Breast epithelium (tissue), 4 donors: ENCODE measurements at places on chromosomes 1 and 21. TPM values are rescaled to one million over a fixed set of nuclear protein-coding genes. Genes with fewer than 3 reads are reported as not detected.

- DNase-seq, result no peak
These were observed 22.5 kb downstream of the KIF26B start for GRCh38 chr1:245177071-245177900.

Gene KCNE1
- total RNA-seq, result 6.7 TPM

GRCh38 chr1:110927484-110928075 is 36.1 kb downstream of the LRIF1 start:
- DNase-seq, result no peak

DNA sequence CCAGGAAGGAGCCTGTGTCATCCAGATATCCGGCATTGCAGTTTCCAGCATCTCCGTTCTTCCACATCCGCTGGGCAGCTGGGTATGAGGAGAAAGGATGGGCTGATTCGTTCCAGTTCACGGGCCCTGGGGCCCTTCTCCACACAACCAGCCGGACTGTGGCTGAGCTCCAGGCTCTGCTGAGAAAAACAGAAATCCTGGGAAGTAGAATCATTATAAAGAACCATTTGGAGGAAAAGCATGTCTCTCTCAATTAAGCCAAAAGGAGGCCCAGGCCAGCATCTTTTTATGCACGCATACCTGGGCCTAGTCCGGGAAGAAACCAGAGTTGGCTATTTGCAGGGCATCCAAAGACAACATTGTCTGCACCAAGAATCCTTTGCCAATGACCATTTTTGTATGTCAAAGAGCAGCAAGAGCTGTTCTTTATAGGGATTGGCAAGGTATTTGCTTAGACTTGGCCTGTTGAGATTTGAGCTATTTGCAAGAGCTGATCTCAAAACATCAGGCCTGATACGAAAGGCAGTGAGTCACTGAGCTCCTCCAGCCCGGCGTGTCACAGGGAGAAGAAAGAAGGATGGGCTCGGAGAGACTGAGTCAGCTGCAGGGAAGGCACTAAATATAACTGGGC is 84.9 kb upstream of the ARHGEF16 start:
- DNase-seq, result no peak

- DNase-seq, result no peak
These were observed 4.9 kb downstream of the TGFB2 start for GRCh38 chr1:218350035-218350525.

DNA sequence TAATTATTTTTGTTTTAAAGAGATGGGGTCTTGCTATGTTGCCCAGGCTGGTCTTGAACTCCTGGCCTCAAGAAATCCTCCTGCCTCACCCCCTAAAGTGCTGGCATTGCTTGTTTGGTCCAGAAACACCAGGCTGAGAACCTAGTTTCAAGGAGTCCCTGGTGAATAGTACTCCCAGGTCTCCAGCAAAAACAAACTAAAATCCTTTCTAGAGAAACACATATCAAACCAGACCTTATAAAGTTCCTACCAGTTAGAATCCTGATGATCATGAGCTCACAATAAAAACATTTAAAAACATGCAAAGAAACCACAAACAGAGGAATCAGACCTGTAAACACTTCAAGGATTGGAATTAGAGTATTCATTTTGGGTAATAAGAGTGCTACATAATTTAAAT is 34.4 kb upstream of the PADI1 start:
- DNase-seq, result no peak

DNA sequence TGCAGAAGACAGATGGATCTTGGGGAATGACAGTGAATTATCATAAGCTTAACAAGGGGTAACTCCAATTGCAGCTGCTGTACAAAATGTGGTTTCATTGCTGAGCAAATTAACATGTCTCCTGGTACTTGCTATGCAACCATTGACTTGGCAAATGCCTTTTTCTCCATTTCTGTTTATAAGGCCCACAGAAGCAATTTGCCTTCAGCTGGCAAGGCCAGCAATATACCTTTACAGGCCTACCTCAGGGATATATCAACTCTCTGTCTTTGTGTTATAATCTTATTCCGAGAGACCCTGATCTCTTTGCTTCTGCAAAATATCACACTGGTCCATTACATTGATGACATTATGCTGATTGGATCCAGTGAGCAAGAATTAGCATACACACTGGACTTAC is 52.7 kb upstream of the KIAA0040 start:
- no peak for DNase-seq

Gene TBX19
- 4.9 TPM for total RNA-seq

GRCh38 chr1:175449306-175449705 is 256.7 kb upstream of the KIAA0040 start:
- no peak for DNase-seq

DNA sequence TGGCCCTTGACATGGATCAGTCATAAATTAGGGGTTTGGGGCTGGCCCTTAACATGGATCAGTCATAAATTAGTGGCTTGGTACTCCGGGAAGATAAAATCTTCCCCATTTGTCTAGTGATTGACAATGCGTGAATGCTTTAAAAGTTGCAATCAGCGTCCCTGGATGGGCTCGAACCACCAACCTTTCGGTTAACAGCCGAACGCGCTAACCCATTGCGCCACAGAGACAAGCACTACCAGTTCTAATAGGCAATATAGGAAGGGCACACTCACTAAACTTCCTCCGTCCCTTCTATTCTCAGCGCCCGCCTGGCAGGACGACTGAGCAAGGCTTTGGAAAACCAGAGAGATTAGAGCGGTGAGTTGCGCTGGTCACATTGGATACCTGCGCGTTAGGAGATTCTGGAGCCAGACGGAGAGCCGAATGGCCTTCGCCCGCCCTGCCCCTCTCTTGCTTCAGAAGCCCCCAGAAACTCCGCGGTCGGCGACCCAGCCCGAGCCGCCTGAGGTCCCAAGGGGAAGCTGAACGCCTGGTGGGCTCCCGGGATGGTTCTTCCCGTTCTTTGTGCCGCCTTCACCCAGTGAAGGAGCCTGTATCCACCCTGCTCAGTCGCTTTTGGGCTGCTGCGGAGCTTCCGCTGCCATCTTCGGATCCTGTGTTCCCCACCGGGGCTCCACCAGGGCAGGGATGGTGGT is 235.9 kb downstream of the FAM72C start:
- peak; percentile 15 for DNase-seq

- DNase-seq, result no peak
These were observed 13.6 kb downstream of the ACTL8 start for GRCh38 chr1:17768651-17769241.

Gene STIL
- 4.8 TPM for total RNA-seq

- no peak for DNase-seq
These were observed 41.5 kb upstream of the BCAR3 start for GRCh38 chr1:93723110-93723509.

- DNase-seq, result no peak
These were observed 35.9 kb downstream of the RGSL1 start for GRCh38 chr1:182485861-182486260.

DNA sequence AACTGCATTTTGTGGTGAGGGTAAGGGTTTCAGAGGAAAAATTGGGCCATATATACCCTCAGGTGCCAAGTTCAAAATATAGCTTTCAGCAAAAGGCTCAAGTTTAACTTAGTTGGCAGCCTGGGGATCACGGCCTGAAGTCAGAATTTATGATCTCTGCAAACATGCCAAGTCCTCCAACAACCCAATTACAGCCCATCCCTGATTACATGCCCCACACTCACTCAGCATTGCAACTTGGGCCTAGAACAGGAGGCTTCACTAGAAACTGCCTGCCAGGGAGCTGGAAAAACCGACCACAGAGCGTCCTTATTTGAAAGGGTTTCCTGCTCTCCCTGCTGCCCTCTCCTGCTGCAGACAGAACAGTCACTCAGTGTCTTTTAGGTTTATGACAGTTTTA is 12.4 kb downstream of the FYB2 start:
- DNase-seq, result no peak

Gene TRIM46
- total RNA-seq, result 1.5 TPM

DNA sequence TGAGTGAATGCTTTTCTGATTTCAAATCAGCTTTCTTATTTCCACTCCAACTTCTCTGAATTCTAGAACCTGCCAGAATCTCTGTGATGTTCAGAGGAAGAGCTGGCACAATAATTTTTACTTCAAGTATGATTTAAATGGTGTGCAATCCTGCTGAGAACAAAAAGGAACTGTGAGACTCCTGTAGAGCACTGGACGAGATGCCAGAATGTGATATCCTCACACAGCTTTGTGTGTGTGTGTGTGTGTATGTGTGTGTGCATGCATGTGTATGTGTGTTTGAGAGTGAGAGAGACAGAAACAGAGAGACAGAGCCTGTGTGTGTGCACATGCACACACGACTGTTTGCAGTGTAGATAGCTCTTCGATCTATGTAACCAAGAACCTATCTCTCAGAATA is 713.6 kb upstream of the ZP4 start:
- DNase-seq, result no peak

- no peak for DNase-seq
These were observed 23.8 kb upstream of the PPP2R5A start for GRCh38 chr1:212261361-212261929.

Gene SERPINC1
- not detected for total RNA-seq

Gene PKLR
- total RNA-seq, result not detected

DNA sequence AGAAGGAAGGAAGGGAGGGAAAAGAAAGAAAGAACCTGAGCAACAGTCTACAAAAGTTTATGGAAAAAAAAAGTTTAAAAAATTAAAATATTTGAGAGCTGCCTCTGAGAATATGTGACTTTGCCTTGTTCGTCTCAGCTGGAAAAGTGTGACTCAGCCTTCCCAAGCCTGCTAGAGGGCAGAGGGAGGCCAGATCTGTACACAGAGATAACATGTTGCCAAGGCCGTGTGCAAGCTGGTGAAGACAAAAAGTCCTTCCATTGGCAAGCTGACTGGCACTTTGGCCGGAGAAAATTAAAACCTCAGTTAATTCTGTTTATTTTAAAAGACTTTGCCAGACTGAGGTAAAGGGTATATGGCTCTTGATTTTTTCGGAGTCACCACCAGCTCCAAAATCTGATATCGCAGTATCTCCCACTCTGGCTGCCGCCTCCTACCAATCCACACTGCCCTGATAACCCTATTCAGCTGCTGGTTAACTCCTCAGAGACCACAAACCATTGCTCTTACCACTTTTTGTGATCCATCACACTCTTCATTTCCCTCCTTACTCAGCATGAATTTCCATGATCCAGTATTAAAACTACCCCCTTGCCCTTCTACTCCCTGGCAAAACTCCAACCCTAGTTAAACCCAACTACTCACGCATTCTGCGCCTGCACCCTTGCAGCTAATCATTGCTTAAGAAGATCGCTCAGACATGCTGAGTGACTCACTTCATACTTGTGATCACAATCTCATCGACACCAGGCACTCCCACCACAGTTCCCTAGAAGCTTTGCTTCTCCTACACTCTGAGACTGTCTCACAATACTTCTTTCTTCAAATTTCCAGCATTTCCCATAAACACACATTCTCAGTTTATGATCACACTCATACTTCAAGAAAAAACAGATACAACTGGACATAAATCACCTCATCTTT is 5.7 kb upstream of the PPP1R15B start:
- peak; percentile 73 for DNase-seq

DNA sequence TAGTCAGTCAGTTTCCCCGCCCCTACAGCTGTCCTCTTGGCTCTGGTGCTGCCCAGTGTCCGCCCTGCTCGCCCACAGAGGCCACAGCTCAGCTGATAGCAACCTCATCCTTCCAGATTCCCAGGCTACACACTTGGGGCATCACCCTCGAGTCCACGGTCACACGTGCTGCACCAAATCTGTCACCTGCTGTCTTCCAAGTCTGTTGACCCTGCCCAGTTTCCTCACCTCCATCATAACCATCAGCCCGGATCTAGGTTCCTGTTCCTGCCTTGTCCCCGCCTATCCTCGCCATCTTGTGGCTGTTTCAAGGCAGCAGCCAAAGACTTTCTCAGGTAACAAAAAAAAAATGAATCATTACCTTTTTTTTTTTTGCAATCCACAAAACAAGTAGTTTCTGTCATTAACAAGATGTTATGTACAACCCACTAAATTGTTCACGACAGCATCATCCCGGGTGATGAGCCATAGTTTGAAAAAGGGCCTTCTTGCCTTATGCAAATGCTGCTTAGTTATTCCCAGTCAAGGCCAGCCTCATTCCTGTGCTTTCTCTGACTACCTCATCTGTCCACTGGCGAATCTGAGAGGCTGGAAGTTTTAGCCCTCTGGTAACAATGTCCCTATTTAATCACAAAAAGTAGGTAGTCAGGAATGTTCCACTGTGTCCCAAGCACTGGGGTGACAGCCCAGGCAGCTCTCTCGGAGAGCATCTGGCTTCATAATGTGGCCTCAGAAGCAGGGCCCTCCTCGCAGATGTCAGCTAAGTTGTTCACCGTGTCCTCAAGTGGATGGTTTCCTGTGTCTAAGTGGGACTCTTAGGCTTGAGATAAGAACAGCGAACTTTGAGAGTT is 4.9 kb upstream of the MIIP start:
- DNase-seq, result no peak

- no peak for DNase-seq
These were observed 24.7 kb downstream of the LYST start for GRCh38 chr1:235841938-235842545.

DNA sequence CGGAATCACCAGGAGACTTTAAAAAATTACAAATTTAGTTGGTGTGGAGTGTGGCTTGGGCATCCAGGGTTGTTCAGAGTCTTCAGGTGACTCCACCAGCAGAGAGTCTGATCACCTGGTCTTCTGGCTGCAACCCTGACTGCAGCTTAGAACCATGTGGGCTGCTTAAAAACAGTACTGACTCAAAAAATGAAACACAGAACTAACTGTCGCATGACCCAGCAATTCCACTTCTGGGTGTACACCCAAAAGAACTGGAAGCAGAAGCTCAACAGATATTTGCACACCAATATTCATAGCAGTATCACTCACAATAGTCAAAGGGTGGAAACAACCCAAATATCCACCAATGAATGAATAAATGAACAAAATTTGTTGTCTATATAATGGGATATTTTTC is 17.3 kb downstream of the TLR5 start:
- no peak for DNase-seq

DNA sequence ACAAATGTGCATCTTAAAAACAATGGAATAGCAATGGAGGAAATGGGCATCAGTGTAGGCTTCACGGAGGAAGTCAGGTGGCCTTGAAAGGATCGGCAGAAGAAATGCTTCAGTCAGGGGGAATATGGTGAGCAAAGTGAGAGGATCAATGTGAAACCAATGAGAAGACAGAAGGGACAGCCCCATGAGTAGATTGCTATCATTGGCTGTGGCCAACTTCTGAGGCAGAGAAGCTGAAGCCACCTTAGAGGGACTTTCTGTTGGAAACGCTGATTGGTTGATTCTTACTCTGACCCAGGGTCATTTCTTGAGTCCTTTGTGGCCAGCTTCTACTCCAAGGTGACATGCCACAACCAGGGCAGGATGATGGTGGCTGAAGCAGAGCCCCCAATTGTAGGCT is 130.7 kb upstream of the ZNF648 start:
- no peak for DNase-seq

DNA sequence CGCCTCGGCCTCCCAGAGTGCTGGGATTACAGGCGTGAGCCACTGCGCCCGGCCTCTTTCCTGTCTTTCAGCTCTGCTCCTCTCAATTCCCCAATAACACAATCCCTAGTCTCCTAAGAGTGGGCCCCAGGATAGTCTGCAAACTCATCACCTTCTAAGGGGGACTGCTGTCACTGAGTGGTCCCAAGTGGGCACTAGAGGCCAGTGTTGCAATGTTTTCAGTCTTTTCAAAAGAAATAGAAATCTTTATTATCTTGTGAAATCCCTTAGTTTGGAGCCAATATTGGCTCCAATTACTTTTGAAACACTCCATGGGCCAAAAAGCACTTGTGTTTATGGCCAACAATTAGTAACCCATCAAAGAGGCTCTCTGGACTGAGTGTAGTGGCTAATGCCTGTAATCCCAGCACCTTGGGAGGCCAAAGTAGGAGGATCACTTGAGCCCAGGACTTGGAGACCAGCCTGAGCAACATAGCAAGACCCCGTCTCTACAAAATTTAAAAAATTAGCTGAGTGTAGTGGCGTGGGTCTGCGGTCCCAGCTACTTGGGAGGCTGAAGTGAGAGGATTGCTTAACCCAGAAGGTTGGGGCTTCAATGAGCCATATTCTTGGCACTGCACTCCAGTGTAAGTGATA is 28.6 kb upstream of the ZNF697 start:
- DNase-seq, result no peak
